CD4-positive, alpha-beta T cell (primary cell): ENCODE measurements at places on chromosomes 7 and 10.

- peak overlapping the region; percentile 32 for H3K27ac ChIP-seq
- no peak for DNase-seq
- H3K4me3 ChIP-seq = no peak overlapping the region
- H3K27me3 ChIP-seq = no peaks in the 10 kb centered on the region
- peaks cover 86% of the 10 kb centered on the region for H3K36me3 ChIP-seq
These were observed 9.1 kb downstream of the COMTD1 start for GRCh38 chr10:75226656-75227055.

- no peak overlapping the region for H3K27ac ChIP-seq
- no peak overlapping the region for H3K4me3 ChIP-seq
- H3K27me3 ChIP-seq = no peaks in the 10 kb centered on the region
- no peak for DNase-seq
- no peaks in the 10 kb centered on the region for H3K4me1 ChIP-seq
These were observed 15.5 kb upstream of the CALD1 start for GRCh38 chr7:134763960-134764359.

DNA sequence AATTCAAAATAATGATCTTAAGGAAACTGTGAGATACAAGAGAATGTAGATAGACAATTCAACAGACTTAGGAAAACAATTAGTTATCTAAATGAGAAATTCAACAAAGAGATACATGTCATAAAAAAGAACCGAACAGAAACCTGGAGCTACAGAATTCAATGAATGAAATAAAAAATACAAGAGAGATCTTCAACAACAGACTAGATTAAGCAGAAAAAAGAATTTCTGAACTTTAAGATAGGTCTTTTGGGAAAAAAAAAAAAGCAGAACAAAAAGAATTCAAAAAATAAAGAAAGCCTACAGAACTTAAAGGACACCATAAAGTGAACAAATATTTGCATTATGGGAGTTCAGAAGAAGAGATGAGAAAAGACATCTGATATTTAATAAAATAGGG, 129.1 kb upstream of the FOXK1 start:
- H3K4me3 ChIP-seq = no peak overlapping the region
- no peaks in the 10 kb centered on the region for H3K36me3 ChIP-seq
- DNase-seq = no peak

DNA sequence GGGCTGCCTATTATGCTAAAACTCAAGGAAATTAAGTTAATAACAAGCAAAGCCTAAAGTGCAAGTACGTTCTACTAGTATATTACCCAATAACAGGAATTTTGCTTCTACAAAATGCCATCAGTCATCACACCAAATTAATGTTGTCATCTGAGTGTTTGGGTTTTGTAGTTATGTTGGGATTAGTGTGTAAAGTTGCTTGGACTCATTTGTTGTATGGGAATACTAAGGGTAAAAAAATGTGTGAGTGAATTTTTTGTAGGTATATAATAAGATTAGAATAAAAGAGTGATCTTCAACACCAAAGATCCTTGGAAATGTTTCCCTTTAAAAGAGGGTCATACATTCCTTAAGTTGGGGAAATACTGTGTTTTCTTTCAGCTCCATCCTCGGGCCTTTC, 38.6 kb downstream of the NRP1 start:
- no peaks in the 10 kb centered on the region for H3K4me1 ChIP-seq
- no peak overlapping the region for H3K4me3 ChIP-seq
- no peak overlapping the region for H3K27ac ChIP-seq
- H3K27me3 ChIP-seq = no peaks in the 10 kb centered on the region
- DNase-seq = no peak
- H3K36me3 ChIP-seq = no peaks in the 10 kb centered on the region

GRCh38 chr10:26637521-26638275, 59.8 kb upstream of the PDSS1 start:
- no peak overlapping the region for H3K27ac ChIP-seq
- H3K4me3 ChIP-seq = no peak overlapping the region
- H3K4me1 ChIP-seq = no peaks in the 10 kb centered on the region
- no peak for DNase-seq

GRCh38 chr10:68574051-68574450, 13.9 kb downstream of the TET1 start:
- H3K4me1 ChIP-seq = peaks cover 8% of the 10 kb centered on the region
- no peak for DNase-seq
- no peak overlapping the region for H3K27ac ChIP-seq
- H3K36me3 ChIP-seq = no peaks in the 10 kb centered on the region

- no peak overlapping the region for H3K27ac ChIP-seq
- no peak overlapping the region for H3K4me3 ChIP-seq
- no peaks in the 10 kb centered on the region for H3K27me3 ChIP-seq
- no peaks in the 10 kb centered on the region for H3K36me3 ChIP-seq
- H3K4me1 ChIP-seq = peaks cover 4% of the 10 kb centered on the region
- no peak for DNase-seq
These were observed 202.3 kb upstream of the KLF6 start for GRCh38 chr10:3987143-3987974.

DNA sequence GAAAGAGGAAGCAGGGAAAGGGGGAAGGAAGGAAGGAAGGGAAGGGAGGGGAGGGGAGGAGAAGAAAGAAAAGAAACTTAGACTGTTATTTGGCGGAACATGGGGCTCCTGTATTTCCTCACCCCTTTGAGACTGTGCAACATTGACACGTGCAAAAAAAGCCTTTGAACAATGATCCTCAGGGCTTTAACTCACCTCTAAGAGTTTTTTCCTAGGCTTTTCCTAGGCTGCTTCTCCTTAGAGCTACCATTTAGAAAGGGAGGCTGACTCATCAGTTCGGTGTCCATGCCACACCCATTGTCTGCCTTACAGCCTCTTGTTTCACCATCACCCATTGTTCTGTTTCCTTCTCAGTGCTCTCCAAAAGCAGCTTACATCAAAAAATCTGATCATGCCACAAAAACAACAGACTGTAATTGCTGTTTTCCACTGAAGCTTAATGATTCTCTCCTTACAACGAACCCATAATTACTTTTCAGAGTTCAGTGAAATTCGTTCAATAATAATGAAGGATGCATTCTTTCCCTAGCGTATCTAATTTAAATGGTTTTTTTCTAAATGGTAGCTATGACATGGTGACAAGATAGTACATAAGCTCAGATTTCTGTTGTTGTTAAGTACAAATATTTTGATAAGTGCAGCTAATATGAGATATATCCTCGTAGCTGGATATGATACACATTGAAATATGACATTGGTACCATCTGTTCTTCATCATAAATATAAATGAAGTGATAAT, 90.8 kb downstream of the PRLHR start:
- no peak for DNase-seq
- H3K27ac ChIP-seq = no peak overlapping the region
- H3K27me3 ChIP-seq = peaks cover 2% of the 10 kb centered on the region
- H3K4me3 ChIP-seq = no peak overlapping the region
- no peaks in the 10 kb centered on the region for H3K4me1 ChIP-seq
- H3K36me3 ChIP-seq = no peaks in the 10 kb centered on the region

DNA sequence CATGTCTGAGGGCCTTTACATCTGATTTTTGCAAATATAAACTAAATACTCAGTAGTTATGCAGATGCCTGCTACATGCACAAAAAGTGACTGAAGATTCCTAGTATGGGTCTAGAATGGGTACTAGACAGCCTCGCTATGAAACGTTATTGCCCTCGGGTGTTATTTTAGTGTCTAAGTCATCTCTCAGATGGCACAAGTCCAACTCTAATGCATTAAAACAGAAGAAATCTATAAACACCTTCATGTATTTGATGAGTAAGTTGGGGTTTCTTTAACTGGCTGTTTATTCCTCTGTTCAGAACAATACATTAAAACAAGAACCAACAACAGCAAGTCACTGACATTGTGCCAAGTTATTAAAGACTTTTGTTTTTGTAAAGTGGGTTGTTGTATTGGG, 41.6 kb downstream of the TEX36 start:
- no peaks in the 10 kb centered on the region for H3K4me1 ChIP-seq
- no peak for DNase-seq
- H3K4me3 ChIP-seq = no peak overlapping the region
- no peaks in the 10 kb centered on the region for H3K36me3 ChIP-seq
- H3K27ac ChIP-seq = no peak overlapping the region

DNA sequence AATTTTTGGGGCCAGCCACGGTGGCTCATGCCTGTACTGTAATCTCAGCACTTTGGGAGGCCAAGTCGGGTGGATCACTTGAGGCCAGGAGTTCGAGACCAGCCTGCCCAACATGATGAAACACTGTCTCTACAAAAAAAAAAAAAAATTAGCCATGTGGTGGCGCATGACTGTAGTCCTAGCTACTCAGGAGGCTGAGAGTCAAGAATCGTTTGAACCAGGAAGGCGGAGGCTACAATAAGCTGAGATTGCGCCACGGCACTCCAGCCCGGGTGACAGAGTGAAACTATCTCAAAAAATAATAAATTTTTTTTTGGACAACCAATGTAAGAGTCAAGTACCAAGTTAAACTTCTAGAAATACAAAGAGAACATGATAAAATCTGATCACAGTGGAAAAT, 164.6 kb downstream of the AVL9 start:
- no peaks in the 10 kb centered on the region for H3K4me1 ChIP-seq
- H3K27ac ChIP-seq = no peak overlapping the region
- no peaks in the 10 kb centered on the region for H3K36me3 ChIP-seq
- H3K4me3 ChIP-seq = no peak overlapping the region
- no peak for DNase-seq

DNA sequence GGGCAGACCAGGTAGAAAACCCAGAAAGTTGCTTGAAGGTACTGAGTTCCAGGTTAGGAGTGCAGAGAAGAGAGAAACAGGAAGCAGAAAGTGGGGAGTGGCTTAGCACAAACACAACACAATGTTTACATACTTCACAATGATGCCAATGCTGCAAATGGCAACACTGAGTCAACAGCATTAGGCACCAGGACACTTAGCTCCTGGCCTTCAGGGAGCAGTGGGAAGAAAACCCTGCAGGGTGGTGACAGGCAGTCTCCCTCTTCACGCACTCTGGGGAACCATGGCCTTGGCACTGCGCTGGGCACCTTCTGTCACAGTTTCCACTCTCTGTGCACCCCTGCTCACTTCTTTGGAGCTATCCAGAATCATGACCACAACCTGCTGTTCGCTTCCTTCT, 7.3 kb downstream of the ICA1 start:
- no peak overlapping the region for H3K27ac ChIP-seq
- H3K4me3 ChIP-seq = no peak overlapping the region
- H3K4me1 ChIP-seq = no peaks in the 10 kb centered on the region
- H3K27me3 ChIP-seq = peaks cover 2% of the 10 kb centered on the region

DNA sequence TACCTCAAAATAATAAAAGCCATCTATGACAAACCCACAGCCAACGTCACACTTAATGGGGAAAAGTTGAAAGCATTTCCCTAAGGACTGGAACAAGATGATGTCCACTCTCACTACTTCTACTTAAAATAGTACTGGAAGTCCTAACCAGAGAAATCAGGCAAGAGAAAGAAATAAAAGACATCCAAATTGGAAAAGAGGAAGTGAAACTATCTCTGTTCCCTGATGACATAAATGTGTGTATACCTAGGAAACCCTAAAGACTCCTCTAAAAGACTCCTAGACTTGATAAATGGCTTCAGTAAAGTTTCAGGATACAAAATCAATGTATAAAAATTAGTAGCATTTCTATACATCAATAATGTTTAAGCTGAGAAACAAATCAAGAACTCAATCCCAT, 314.1 kb downstream of the WDR37 start:
- no peaks in the 10 kb centered on the region for H3K36me3 ChIP-seq
- no peaks in the 10 kb centered on the region for H3K4me1 ChIP-seq
- no peak for DNase-seq
- no peak overlapping the region for H3K27ac ChIP-seq
- no peak overlapping the region for H3K4me3 ChIP-seq

DNA sequence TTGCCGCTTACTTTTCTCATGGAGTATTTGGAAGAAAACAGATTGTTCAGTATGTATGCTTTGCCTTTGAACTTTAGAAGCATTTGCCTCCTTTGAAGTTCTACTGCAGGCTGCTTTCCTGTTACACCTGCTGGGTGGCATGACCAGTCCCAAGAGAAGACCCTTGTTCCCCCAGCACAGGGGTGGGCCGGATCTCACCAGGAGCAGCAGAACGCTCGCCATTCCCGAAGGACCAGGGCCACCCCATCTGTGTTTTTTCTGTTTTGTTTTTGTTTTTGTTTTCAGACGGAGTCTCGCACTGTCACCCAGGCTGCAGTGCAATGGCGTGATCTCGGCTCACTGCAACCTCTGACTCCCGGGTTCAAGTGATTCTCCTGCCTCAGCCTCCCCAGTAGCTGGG, 493.6 kb downstream of the PTPRN2 start:
- no peak for DNase-seq
- H3K27me3 ChIP-seq = no peaks in the 10 kb centered on the region
- no peak overlapping the region for H3K4me3 ChIP-seq
- no peaks in the 10 kb centered on the region for H3K36me3 ChIP-seq

GRCh38 chr7:137753948-137754851, 92.6 kb downstream of the DGKI start:
- no peaks in the 10 kb centered on the region for H3K4me1 ChIP-seq
- H3K4me3 ChIP-seq = no peak overlapping the region
- H3K27ac ChIP-seq = no peak overlapping the region

DNA sequence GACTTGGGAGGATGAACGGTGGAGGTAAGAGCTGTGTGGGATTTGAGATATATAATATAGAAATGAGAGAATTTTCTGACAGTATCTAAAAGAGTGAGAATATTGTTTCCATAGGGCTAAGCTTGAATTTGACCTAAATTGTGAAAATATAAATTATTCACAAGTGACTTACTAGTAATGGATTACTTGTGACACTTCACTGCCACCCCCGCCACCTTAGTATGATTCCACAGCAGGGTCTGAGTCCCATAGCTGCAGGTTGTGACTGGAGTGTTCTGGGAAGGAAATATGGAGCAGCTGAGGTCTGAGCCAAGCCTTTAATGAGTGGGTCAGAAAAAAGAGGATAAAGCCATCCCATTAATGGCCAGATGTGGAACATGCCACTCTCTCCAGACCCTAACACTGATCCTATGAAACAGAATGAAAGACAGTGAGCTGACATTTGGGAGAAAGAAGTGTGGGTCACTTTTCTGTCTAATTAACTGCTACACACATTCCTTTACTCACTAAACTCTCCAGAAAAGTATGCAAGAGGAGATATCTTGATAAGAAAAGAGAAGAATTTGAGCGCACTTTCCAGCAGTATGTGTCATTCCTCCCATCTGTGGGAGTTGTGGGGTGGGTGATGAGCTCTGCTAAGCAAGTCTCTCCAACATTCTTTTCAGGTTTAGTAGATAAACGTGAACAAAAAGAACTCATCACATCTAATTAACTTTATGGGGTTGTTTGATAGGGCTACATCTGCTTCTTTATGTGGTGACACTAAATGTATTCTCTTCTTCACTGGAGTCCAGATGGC, 1193.4 kb downstream of the SORCS3 start:
- H3K27ac ChIP-seq = no peak overlapping the region
- H3K27me3 ChIP-seq = no peaks in the 10 kb centered on the region
- H3K4me1 ChIP-seq = no peaks in the 10 kb centered on the region
- no peak overlapping the region for H3K4me3 ChIP-seq
- DNase-seq = no peak
